Breast epithelium (tissue), 4 donors: ENCODE measurements at places on chromosomes 6 and 20. TPM values are rescaled to one million over a fixed set of nuclear protein-coding genes. Genes with fewer than 3 reads are reported as not detected.

The OPRM1 gene
- total RNA-seq = not detected

DNA sequence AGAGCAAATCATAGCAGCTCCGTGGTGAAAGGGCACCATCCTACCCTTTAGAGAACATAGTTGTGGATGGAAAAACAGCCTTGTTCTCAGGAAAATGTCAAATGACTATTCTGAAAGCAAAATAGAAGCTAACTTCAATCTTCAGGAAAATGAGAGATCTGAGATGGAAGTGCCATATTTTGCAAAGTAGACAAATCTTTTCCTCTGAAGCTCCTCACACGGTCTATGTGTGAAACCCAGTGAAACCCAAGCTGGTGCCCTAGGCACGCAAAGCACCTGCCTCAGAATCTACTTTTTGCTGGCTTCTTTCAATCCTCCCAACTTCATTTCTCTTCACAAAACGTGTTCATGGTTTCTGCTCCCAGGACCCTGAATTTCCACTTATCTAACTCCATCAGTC is 325.2 kb upstream of the CDH4 start:
- DNase-seq = no peak

The RPL7L1 gene
- total RNA-seq = 85.5 TPM

GRCh38 chr6:133170602-133171001 is 70.6 kb upstream of the EYA4 start:
- no peak for DNase-seq

DNA sequence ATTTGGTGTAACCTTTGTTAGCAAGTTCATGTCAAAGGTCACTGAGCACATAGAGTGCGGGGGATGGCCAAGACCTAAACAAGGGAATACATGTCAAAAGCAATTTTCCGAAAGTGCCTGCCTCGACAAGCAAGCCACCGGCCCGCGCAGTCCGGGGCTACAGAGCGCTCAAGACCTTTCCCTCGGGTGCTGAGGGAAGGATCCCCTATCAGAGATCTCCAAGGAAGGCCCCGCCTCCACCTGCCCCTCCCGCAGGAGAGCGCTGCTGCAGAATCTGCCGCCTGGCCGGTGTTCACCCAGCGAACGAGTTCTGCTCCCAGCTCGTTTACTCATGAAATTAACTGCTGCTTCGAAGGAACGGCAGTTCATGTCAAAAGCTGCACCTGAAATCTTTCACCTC is 252.7 kb downstream of the BMP7 start:
- DNase-seq = no peak

GRCh38 chr20:32315399-32315798 is 37.9 kb downstream of the KIF3B start:
- DNase-seq = no peak

DNA sequence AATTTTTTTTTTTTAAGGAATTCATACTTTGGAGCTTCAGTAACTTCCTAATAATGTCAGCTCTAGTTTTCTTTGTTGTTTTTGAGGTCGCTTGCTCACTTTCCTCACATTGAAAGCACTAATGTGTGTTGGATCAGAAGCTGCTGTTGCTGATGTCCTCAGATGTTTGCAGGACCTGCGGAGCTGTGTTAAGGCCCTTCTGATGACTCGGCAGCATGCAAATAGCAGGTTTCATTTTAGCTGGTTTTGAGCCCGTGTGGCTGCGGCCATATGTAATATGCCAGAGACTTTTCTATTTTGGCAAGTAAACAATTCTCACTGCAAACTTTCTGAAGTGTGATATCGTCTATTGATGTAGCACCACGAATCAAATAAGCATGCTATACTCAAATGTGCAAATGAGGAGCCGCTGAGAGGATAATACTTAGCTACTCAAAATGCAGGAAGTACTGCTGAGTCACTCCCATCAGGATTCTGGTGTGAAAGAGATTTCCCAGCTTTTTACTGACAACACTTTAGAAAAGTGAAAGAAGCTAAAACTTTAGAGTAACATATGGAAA is 187.8 kb downstream of the SASH1 start:
- DNase-seq = no peak

The RAET1E gene
- total RNA-seq = not detected

The SPATS1 gene
- not detected for total RNA-seq
